ENCODE measurements at places on chromosomes 5 and 9. TPM values are rescaled to one million over a fixed set of nuclear protein-coding genes. Genes with fewer than 3 reads are reported as not detected.

NUP214 gene
- total RNA-seq = 23.9 TPM

TLE1 gene
- total RNA-seq = 77.6 TPM

PTBP3 gene
- total RNA-seq = 29.5 TPM

CD74 gene
- total RNA-seq = 0.09 TPM

PSIP1 gene
- total RNA-seq = 61.1 TPM

IFNB1 gene
- total RNA-seq = not detected

FGFR4 gene
- total RNA-seq = 23.4 TPM

SPATA6L gene
- total RNA-seq = 2.0 TPM

SPATA31E1 gene
- not detected for total RNA-seq

C1QTNF3 gene
- total RNA-seq = not detected

PCDHGA9 gene
- not detected for total RNA-seq

MEIKIN gene
- total RNA-seq = not detected

IER5L gene
- 77.0 TPM for total RNA-seq

PCDHB8 gene
- 0.42 TPM for total RNA-seq

ANKRD20A1 gene
- total RNA-seq = 0.28 TPM

LHX3 gene
- total RNA-seq = 0.12 TPM

CNTNAP3B gene
- 16.6 TPM for total RNA-seq

DMRTA1 gene
- total RNA-seq = 1.0 TPM

DOLPP1 gene
- 21.3 TPM for total RNA-seq

SET gene
- 455 TPM for total RNA-seq

KIF4B gene
- total RNA-seq = not detected

GADD45G gene
- total RNA-seq = 0.33 TPM

PCSK1 gene
- total RNA-seq = 0.22 TPM

KCNMB1 gene
- not detected for total RNA-seq

TAF11L7 gene
- not detected for total RNA-seq

SH2D3C gene
- 0.16 TPM for total RNA-seq

RASGEF1C gene
- 0.11 TPM for total RNA-seq

MCC gene
- 0.25 TPM for total RNA-seq

CCL21 gene
- not detected for total RNA-seq

GPR21 gene
- total RNA-seq = not detected

IL33 gene
- total RNA-seq = 1.2 TPM

FAM221B gene
- total RNA-seq = not detected

TMOD1 gene
- 3.7 TPM for total RNA-seq

PCDHB9 gene
- not detected for total RNA-seq

ORM2 gene
- not detected for total RNA-seq

BHMT2 gene
- total RNA-seq = not detected

ARL15 gene
- total RNA-seq = 4.3 TPM

RAB3C gene
- not detected for total RNA-seq

PCDHA1 gene
- 0.21 TPM for total RNA-seq

TMEM215 gene
- not detected for total RNA-seq

SOX30 gene
- 0.07 TPM for total RNA-seq

FBXO38 gene
- total RNA-seq = 19.2 TPM

ASTN2 gene
- 5.1 TPM for total RNA-seq

LNPEP gene
- 6.9 TPM for total RNA-seq

PCDHA12 gene
- 2.9 TPM for total RNA-seq

NOXA1 gene
- total RNA-seq = 1.0 TPM

GPX3 gene
- total RNA-seq = 17.8 TPM

DBN1 gene
- 72.8 TPM for total RNA-seq
